ENCODE measurements at places on chromosomes 12 and 14.

DNA sequence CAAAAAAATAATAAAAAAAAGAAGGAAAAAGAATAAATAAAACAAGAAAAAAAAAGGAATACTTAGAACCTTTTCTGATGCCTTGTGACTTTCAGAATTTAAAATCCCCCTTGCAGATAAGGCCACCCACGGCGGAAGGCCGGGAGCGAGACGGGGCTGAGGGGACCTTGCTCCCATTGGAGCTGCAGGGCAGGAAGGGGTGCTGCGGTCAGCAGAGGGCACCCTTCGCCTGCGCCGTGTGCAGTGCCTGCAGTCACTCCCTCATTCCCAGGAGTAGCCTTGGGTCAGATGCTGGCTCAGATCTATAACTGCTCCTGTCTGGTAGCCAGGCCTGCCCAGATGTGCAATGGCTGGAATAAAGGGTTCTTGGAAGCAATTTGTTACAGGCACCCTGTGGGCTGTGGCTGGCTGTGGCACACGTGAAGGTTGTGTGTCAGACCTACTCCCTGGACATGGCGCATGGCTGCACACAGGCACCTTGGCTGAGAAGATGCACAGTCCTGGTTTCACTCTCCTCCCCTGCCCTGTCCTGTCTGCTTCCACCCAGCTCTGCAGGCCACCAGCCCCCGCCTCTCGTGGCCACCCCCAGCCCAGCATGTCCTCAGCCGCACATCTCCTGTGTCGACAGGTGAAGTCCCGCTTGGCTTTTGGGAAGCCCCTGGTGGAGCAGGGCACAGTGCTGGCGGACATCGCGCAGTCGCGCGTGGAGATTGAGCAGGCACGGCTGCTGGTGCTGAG is 13.4 kb upstream of the ALDH2 start:
- DNase-seq, result no peak

DNA sequence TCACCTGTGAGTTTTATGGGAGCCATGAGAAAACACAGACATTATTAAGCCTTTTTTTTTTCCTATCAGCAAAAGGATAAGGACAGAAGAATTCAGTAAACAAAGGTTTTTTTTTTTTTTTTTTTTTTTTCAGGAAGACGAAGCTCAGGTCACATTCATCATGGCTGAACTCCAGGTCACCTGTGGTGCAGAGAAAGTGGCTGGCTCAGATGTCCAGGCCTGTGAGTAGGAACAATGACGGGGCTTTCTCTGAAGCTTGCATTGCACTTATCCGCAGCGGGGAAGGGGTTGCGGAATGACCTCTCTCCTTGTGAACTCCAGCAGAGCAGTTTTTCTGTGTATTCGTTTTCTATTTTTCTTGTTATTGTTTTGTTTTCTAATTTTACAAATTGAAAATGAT is 759.6 kb upstream of the TMEM132C start:
- DNase-seq, result no peak

DNA sequence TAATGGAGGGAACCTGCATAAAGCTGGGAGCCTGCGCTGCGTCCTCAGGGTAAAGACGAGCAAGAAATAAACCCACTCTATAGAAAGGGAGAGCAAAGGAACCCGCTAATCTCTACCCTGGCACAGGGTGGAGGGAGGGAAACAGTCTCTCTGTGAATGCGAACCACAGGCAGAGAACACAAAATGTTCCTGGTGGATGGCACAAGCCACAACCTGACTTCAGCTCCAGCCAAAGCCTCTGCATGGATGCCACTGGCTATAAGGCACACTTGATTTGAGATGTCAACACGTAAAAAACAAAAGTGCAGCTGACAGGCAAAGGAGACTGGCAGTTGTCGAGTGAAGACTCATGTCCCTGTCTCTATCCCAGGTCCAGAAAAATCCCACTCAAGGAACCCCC is 32.4 kb downstream of the CHGA start:
- no peak for DNase-seq

GRCh38 chr12:18752947-18753346 is 15.0 kb downstream of the CAPZA3 start:
- DNase-seq, result no peak

DNA sequence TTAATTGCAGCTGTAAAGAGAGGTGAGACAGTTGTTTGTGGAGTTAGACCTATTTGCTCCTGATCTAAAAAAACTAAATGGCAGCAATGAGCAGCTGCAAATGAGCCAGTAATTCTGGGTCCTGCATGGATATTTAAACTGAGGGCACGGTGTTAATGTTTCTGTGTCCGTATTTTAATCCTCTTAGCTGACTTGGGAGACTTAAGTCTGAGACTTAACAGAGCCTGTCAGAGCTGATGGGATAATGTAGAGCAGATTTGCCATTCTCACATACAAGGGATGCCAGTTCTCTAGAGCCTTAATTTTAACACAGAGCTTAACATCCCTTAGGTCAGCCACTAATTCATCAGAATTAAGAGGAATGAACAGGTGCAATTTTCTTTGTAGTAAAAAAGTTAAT is 178.6 kb upstream of the PDE3A start:
- DNase-seq, result no peak

DNA sequence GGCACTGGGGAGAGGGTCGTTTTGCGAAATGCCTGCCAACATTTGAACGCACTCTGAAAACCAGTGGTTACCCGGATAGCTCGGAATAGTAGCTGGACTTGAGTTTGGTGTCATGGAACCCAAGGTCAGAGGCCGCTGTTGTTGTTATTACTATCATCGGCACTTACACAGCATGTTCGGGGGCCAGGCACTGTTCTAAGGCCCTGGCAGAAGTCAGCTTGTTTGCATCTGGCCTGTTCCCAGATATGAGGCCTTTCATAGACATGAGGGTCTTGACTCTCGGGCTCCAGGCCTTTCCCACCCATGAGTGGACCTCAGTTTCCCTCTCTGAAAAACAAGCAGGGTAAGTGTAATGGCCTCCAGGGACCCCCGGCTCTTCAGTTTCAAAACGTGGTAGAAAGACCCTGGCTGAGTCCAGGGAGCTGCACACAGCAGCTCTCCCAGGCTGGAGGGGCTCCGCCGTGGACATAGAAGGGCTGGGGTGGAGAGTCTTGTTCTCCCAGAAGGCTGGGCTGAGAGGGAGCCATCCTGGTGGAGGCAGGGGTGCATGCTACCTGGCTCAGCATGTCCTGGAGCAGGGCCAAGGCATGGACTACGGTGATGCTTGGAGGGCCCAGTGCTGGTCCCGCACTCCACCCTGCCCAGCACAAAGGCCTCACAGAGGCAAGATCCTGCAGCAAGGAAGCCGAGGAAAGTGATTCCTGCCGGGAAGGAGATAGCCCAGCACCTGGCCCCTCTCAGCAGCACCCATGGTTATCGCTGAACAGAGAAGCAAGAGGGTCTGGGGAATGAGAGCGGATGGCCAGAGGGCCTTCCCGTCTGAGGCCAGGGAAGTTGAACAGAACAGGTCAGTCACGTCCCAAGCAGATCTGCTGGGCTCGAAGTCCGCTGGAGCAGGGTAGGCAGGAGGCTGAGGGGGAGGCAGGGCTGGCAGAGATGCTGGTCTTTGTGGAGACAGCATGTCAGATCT is 63.5 kb upstream of the C14orf180 start:
- DNase-seq, result no peak

- DNase-seq, result no peak
Measured at GRCh38 chr14:39876916-39877315, 444.7 kb upstream of the FBXO33 start.

- DNase-seq, result no peak
Measured at GRCh38 chr12:90741611-90742010, 213.4 kb downstream of the CCER1 start.

DNA sequence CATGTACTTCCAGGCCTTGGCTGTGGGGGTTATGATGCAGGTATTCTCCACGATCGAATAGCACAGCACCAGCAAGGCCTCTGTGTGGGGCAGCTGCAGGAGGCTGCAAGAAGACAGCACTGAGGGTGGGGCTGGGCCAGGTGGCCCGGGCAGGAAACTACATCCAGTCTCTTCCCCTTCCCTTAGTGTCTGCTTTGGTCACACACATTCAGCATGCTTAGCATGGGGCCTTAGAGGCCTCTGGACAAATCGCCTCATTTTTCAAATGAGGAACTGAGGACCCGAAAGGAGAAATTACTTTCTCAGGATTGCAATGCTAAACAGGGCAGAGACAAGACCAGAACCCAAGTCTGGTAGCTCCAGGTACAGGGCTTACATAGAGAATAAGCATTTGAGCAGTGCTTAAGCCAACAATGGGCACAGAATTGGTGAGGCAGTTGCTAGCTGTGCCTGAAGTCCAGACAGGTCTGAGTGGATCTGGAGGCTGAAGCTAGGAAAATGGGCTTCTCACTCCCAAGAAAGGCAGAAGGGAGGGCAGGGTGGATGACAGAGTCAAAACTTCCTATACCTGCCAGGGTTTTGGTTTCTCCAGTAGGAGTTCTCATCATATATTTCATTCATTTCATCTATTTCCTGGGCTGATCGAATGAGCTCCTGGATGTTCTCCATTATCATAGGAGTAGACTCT is 3.5 kb downstream of the ACRBP start:
- DNase-seq, result no peak

- no peak for DNase-seq
Measured at GRCh38 chr14:105046891-105047282, 18.3 kb downstream of the GPR132 start.

DNA sequence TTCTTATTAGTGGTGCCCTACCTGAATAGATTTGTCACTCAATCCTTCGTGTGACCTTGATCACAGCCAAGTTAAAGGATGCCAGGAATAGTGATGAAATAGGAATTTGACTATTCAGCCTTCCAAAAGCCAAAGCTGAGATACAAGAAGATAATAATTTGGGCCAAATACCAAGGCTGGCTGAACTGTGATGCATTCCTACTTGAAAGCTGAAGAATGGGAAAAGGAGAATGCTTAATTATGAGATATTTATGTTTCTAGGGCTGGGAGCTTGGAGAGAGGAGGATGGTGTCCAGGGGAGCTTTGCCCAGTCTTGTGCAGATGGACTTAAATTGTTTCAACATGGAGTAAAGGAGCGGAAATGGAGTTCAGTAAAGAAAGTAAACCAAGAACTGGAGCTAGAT is 5.2 kb downstream of the RNASE7 start:
- DNase-seq, result no peak

DNA sequence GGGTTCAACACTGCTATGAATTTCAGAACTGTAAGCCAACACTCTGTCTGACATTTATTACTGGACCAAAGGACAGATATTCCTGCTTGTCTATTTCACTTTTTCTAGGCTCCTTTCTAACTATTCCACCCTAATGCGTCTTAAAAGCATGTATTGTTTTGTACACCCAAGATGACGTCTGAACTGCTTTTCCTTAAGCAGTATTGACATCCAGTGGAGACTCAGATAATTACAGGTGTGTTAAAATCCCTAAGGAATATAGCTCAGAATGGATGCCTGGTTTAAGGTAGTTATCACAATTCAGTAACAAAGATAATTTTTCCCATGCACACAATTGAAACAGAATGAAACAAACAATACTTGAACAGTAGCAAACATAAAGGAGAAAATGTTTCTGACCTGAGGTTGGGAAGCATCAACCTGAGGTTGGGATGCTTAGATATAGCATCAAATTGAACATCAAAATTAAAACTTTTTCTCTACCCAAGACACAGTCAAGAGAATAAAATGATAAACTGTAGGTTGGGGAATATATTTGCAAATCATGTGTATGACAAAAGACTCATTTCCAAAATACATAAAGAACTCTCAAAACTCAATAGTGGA is 93.7 kb upstream of the PTPRR start:
- DNase-seq, result no peak

DNA sequence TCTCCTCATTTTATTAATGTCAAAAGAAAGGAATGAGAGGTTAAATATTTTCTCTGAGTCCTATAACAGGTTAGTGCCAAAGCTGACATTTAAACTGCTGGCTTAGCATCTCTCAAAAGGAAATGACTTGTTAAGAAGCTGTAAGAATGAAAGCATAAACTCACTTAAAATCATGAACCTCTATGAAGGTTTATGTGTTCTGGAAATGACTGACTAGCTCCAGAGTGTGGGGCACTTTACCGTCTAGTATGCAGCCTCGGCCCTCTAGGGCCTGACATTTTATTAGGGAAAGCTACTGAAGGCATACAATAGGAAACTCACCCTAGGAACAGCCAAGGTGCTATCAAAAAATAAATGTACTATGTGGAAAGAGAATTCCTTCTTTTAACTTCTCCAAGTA is 35.1 kb downstream of the SPX start:
- DNase-seq, result no peak

DNA sequence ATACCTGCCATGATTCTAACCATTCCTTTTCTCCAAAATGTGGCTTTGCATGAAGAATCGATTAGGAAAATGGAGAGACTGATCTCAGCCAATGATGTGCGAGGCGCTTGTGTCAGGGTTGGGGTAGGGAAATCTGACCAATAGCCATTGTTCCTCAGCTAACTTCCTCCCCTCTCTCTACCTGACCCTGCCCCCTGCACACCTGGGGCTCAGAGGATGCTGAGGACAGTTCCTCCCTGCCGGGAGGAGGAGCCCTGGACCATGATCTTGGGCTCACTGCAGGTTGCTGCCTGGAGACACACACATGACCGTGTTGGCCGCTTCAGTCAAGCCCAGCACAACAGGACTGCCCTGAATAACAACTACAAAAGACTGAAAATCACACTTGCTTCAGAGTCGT is 119.8 kb upstream of the SFSWAP start:
- DNase-seq, result no peak

- no peak for DNase-seq
Measured at GRCh38 chr14:74401504-74402241, 24.3 kb downstream of the SYNDIG1L start.

- DNase-seq, result no peak
Measured at GRCh38 chr14:30559638-30560091, 707 bp downstream of the G2E3 start.

- DNase-seq, result no peak
Measured at GRCh38 chr12:25377469-25378177, 126.9 kb upstream of the KRAS start.

- no peak for DNase-seq
Measured at GRCh38 chr12:71652656-71653055, 11.0 kb downstream of the ZFC3H1 start.

DNA sequence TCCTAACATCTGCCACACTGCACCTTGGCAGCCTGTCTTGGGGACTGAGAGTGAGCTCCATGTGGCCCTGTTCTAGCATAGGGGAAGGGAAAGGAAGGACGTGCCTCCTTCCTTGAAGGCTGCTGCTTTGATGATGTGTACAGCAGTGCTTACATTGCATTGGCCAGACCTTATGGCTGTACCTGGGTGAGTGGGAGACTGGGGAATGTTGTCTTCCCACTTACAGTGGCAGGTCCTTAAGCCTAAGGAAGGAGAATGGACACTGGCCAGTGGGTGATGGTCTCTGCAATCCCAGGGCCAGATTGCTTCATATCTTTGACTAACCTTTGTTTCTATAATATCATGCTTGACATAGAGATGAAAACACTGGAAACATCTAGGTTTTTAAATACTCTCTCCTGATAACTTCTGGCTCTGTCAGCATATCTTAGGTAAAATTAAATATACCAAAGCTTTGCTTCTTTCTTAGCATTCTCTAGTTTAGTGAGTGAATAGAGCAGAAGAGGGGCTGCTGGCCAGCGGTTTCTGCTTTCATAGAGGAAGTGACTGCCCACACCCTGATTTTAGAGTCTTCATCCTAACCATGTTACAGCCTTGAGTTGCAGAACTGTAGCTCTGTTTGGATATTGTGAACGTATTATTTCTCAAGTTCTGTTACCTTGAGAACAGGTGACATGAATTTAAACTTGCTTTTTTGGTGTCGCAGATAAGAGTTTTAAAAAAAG is 27.2 kb downstream of the KLC1 start:
- no peak for DNase-seq
